Liver (tissue), 10 donors: ENCODE measurements at places on chromosomes 6 and 20. TPM values are rescaled to one million over a fixed set of nuclear protein-coding genes. Genes with fewer than 3 reads are reported as not detected.

TASP1 gene
- total RNA-seq = 5.0 TPM

ETV7 gene
- 0.17 TPM for total RNA-seq

C20orf202 gene
- 0.14 TPM for total RNA-seq

MYMX gene
- not detected for total RNA-seq

SERPINB6 gene
- total RNA-seq = 24.0 TPM

SLC32A1 gene
- total RNA-seq = not detected

MAP7 gene
- total RNA-seq = 17.5 TPM

- H3K4me1 ChIP-seq = peaks cover 2% of the 10 kb centered on the region
- H3K4me3 ChIP-seq = no peak overlapping the region
- H3K36me3 ChIP-seq = no peaks in the 10 kb centered on the region
- no peaks in the 10 kb centered on the region for H3K27me3 ChIP-seq
These were observed 148.9 kb downstream of the MAFB start for GRCh38 chr20:40540166-40540565.

GRCh38 chr6:54525731-54526130, 217.5 kb downstream of the TINAG start:
- H3K27me3 ChIP-seq = no peaks in the 10 kb centered on the region
- H3K36me3 ChIP-seq = no peaks in the 10 kb centered on the region
- no peaks in the 10 kb centered on the region for H3K4me1 ChIP-seq

DNA sequence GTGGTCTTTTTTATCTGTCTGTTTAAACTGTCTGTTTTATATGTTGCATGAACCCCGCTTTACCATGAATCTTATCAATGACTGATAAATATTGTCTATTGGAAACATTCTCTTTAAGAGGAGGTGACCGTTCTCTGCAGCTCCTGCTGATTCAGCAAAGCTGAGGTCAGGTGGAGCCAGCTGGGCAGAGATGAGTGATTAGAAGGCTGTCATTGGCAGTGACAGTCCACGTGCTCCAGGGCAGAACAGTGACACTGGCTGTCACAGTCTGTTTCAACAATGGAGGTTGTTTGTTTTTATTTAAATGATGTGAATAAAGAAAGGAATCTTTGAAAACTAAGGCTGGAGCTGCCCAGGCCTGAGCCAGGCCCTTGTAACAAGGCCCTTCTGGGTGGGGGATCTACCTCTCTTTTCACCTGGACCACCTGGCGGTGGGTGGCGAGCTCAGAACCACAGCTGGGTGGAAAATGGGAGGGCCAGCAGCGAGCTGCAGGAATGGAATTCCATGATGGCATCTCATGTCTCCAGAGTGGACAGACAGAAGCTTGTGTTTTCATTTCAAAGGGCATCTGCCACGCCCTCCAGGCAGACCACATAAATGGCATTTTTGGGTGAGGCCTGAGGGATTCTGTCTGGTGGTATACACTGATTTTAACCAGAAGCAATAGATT, 12.6 kb downstream of the SYNJ2 start:
- peaks cover 18% of the 10 kb centered on the region for H3K4me1 ChIP-seq
- H3K27ac ChIP-seq = no peak overlapping the region
- H3K36me3 ChIP-seq = no peaks in the 10 kb centered on the region
- H3K27me3 ChIP-seq = no peaks in the 10 kb centered on the region
- DNase-seq = no peak

GRCh38 chr6:140932909-140933308, 1199.8 kb upstream of the GJE1 start:
- no peak overlapping the region for H3K4me3 ChIP-seq
- H3K27me3 ChIP-seq = no peaks in the 10 kb centered on the region
- no peaks in the 10 kb centered on the region for H3K4me1 ChIP-seq
- no peak overlapping the region for H3K27ac ChIP-seq

- H3K27ac ChIP-seq = no peak overlapping the region
- no peaks in the 10 kb centered on the region for H3K27me3 ChIP-seq
- H3K4me3 ChIP-seq = no peak overlapping the region
- no peaks in the 10 kb centered on the region for H3K4me1 ChIP-seq
- DNase-seq = no peak
These were observed 541.0 kb upstream of the ADGRB3 start for GRCh38 chr6:68094070-68094469.

DNA sequence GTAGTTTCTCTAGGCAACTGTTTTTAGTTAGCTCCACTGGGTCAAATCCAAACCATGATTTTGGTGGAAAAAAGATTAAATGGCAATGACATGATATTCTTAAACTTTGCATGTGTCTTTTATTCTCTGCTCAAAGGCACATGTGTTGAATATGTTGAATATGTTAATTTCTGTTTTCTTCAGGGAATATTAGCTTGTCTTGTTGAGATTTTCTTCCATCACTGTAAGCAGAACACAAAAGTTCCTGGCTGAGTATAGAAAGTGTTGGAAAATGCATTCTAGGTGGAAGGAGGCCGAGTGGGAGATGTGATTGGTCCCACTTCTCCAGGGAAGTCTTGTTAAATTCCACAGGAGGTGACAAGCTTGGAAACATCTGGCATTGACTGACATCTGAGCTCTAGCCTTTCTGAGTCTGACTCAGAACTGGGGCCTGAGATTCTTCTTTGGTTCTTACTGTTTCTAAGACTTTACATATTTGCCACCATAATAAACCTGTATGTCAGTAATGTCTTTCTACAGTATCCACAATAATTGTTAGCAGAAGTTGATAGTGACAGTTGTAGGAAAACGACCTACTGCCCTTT, 81.1 kb downstream of the LAMA4 start:
- no peak overlapping the region for H3K4me3 ChIP-seq
- H3K4me1 ChIP-seq = no peaks in the 10 kb centered on the region
- no peak overlapping the region for H3K27ac ChIP-seq

DNA sequence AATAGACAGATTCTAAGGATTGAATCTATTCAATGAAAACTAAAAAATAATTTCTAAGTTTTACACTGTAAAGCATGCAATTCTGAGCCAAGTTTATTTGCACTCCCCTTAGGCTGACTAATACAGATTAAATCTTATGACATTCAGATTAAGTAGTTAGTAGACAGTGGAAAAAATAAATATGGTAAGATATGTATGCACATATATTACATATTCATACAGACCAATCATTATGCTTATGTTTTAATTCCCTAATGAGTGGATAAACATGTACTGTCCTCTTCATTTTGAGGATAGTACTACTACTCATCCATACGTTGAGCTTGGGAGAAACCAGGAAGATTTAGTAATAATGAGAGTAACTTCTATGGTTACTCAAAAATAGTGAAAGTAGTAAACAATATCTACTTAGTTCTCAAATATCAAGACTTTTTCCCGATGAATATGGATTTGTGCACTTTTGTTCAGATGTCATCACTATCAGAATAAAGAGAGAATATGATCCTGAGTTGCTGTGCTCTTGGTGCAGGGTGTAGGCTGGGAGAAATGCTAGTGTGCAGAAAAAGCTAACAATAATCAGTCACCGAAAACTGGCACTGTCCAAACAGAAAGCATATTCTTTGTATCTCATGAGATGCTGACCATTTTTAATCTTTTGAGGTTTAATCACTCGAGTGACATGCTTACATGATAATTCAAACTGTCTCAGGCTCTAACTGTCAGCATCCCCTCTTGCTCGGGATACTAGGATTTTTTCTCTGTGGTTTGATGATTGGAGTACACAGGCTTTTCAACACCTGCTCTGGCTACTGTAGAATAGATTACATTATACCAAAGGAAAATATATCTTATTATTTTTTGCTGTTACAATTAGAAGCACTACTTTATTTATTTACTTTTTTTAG, 111.6 kb downstream of the EPHA7 start:
- H3K27me3 ChIP-seq = no peaks in the 10 kb centered on the region
- H3K4me3 ChIP-seq = no peak overlapping the region
- H3K4me1 ChIP-seq = no peaks in the 10 kb centered on the region
- H3K36me3 ChIP-seq = no peaks in the 10 kb centered on the region
- DNase-seq = no peak
- no peak overlapping the region for H3K27ac ChIP-seq

DNA sequence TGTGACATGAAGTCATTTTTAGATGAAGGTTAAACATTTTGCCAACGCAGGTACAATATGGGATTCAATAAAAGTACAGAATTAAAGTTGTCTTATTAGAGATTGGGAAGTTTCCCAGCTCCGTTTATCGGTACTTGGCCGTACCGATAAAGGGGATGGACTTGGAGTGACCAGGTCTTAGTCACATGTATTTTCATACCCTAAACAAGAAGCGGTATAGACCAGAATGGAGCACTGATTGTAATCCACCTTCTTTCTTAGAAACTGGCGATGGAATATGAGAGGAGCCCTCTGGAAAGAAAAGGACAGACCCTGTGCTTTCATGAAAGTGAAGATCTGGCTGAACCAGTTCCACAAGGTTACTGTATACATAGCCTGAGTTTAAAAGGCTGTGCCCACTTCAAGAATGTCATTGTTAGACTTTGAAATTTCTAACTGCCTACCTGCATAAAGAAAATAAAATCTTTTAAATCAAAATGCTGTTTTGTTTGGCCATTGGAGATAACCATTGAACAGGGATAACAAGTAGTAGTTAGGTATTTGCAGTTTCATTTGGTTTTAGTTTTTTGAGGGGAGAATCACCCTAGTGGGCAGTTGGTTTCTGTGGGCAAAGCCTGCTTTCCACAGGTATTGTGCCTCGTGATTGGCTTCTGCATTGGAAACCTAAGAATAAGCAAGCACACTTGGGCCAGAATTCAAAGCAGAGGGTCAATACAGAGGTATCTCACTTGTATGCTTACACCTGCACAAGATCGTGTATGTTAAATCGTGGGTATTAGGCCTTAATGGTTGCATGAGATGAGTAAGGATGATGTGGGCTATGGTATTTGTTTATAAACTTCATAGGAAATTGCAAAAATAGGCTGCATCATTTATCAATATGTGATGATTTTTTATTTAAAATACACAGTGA, 11.2 kb upstream of the ZNFX1 start:
- no peak for DNase-seq
- H3K4me3 ChIP-seq = no peak overlapping the region
- H3K4me1 ChIP-seq = no peaks in the 10 kb centered on the region
- peaks cover 35% of the 10 kb centered on the region for H3K36me3 ChIP-seq
- no peaks in the 10 kb centered on the region for H3K27me3 ChIP-seq
- H3K27ac ChIP-seq = no peak overlapping the region

DNA sequence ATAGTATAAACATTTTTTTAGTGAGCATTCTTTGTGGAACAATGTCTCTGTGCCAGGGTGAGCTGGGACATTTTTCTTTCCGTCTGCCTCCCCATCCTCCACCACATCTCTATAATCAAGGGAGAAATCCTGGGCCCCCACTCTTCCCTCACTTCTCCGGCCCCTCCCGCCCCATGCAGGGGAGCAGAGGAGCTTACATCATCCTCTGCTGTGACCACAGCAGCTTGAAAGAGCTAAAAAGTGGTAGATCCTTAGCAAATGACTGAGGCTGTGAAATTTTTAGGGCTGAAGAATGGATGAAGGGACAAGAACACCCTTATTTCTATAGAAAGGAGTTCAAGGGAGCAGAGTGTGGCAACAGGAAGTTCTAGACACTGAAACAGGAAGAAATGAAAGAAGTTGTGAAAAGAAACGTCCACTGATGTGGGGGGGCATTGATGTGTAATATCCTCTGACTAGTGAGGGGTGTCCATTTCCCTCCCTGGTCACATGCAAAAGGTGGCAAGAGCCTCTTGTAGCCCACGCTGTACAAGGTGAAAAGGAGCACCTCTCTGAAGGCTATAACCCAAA, 380.3 kb upstream of the JARID2 start:
- H3K27ac ChIP-seq = no peak overlapping the region
- H3K4me3 ChIP-seq = no peak overlapping the region
- no peaks in the 10 kb centered on the region for H3K4me1 ChIP-seq
- no peak for DNase-seq
- no peaks in the 10 kb centered on the region for H3K36me3 ChIP-seq
- no peaks in the 10 kb centered on the region for H3K27me3 ChIP-seq

- no peak overlapping the region for H3K27ac ChIP-seq
- peaks cover 29% of the 10 kb centered on the region for H3K36me3 ChIP-seq
- H3K27me3 ChIP-seq = no peaks in the 10 kb centered on the region
- no peak overlapping the region for H3K4me3 ChIP-seq
These were observed 11.5 kb downstream of the GNL1 start for GRCh38 chr6:30544666-30545272.

GRCh38 chr20:21141825-21142224, 15.9 kb downstream of the KIZ start:
- no peak overlapping the region for H3K27ac ChIP-seq
- DNase-seq = no peak
- no peaks in the 10 kb centered on the region for H3K36me3 ChIP-seq
- no peak overlapping the region for H3K4me3 ChIP-seq
- H3K4me1 ChIP-seq = no peaks in the 10 kb centered on the region
- H3K27me3 ChIP-seq = no peaks in the 10 kb centered on the region

- no peak for DNase-seq
- H3K27ac ChIP-seq = no peak overlapping the region
These were observed 157.3 kb downstream of the BTBD9 start for GRCh38 chr6:38482466-38482865.

DNA sequence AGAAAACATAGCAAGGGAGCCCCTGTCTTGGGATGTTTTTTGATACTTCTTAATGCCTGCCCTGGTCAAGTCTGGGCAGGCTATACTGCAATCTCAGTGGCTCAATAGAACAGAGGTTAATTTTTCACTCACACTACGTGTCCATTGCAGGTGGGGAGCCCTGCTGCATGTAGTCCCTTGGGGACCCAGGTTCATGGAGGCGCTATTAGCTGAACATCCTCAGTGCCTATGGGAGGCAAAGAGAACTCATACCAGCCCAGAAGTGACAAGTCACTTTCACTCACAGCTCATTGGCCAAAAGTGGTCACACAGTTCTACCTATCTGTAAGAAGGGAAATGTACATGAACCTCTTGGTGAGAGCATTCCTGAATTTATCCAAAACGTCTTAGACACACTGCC, 23.2 kb downstream of the CGA start:
- no peak overlapping the region for H3K4me3 ChIP-seq
- H3K4me1 ChIP-seq = peaks cover 5% of the 10 kb centered on the region
- no peaks in the 10 kb centered on the region for H3K36me3 ChIP-seq
- H3K27ac ChIP-seq = no peak overlapping the region

DNA sequence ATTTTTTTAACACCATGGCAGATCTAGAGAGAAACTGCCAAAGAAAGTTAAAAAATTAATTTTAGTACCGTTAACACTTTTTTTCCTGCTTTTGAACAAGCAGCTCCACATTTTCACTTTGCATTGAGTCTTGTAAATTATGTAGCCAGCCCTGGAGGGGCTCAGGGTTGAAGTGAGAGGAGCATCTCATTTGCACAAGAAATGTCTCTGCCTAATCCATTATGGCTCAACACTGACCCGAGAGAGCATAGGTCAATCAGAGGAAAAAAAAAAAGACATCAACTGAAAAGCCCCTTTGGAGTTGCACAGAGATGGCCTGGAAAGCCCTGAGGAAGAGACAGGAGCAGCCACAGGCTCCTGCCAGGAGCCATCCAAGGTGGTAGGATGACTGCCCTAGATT, 4.3 kb upstream of the SLPI start:
- H3K4me3 ChIP-seq = no peak overlapping the region
- H3K36me3 ChIP-seq = no peaks in the 10 kb centered on the region
- peaks cover 10% of the 10 kb centered on the region for H3K4me1 ChIP-seq
